Epithelial cell of proximal tubule (primary cell): ENCODE measurements at places on chromosomes 7 and 10. TPM values are rescaled to one million over a fixed set of nuclear protein-coding genes. Genes with fewer than 3 reads are reported as not detected.

- no peak for DNase-seq
Observed at GRCh38 chr7:1859266-1860035, 189.4 kb downstream of the ELFN1 start.

DNA sequence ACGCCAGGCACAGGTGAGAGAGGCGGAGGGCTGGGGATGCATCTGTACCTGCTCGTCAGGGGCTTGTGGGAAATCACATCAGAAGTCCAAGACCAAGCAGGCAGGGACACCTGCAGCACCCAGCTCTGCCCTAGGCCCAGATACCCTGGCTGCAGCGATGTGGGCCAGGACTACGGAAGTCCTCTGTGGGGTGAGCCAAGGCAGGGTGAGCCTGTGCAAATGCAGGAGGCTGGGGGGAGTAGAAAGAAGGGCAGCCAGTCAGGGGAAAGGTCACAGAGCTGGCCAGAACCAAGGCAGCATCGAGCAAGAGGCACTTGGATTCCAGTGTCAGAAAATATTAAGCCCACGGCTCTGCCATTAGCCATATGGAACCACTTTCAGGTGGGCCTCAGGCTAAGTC, 85.2 kb downstream of the TNS3 start:
- DNase-seq, result no peak

The FEZF1 gene
- total RNA-seq, result not detected in 2 replicates

DNA sequence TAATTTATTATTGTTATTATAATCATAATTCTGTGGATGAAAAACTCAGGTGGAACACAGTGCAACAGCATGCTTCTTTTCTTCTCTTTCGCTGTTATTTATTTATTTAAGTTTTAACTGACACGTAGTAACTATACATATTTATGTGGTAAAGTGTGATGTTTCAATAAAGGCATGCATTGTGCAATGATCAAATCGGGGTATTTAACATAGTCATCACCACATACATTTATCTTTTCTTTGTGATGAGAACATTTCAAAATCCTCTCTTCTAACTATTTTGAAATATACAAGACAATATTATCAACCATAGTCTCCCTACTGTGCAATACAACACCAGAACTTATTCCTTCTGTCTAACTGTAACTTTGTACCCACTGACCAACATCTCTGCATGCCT, 152.5 kb upstream of the LYZL1 start:
- no peak for DNase-seq

The ZFAND4 gene
- 5.0 and 9.5 TPM in 2 replicates for total RNA-seq

- DNase-seq, result no peak
Observed at GRCh38 chr7:83739527-83739926, 90.6 kb upstream of the SEMA3E start.

The C10orf90 gene
- total RNA-seq, result not detected in 2 replicates

The DOCK1 gene
- 24.3 and 31.9 TPM in 2 replicates for total RNA-seq

DNA sequence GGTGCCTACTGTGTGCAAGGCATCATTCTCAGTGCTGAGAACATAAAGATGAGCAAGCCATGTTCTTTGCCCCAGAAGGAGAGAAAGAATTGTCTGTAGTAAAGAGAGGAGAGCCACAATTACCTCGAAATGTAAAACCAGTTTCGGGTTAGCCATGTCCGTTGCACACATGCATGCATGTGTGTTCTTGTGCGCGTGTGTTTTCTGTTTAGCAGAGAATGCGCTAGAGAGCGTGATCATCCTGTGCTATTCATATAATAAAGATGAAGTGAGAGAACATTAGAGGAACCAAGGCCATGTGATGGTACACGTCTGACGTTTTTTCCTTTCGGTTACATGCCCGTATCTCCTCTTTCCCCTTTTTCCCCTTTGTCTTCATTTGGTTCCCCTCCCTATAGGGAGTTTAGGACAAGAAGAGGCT, 158.2 kb downstream of the CELF2 start:
- DNase-seq, result no peak

The XRCC2 gene
- 5.4 and 10.3 TPM in 2 replicates for total RNA-seq

DNA sequence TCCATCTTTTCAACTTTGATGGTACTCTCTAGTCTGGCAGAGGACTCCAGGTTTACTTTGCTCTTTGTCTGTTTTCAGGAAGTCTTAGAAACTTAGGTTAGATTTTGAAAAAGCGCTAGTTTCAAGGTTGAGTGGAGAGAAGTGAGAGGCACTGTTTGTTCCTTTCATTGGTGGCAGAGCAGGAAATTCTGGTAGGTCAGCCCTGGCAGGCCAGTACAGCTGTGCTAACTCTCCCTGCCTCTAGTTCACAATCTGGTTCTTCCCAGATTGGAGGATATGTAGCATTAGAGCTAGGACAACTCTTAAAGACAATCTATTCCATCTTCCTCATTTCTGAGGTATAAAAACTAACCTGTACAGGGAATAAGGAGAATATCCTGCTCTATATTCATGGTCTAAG, 160.9 kb upstream of the FZD1 start:
- no peak for DNase-seq

The TWNK gene
- total RNA-seq, result 5.2 and 9.7 TPM in 2 replicates

The NXPH1 gene
- total RNA-seq, result not detected in 2 replicates

- DNase-seq, result no peak
Observed at GRCh38 chr7:101705331-101705730, 76.2 kb upstream of the MYL10 start.

GRCh38 chr10:103932971-103933370, 15.0 kb upstream of the STN1 start:
- DNase-seq, result no peak

- no peak for DNase-seq
Observed at GRCh38 chr7:131331806-131332205, 4.1 kb downstream of the MKLN1 start.

The SPDYE8 gene
- total RNA-seq, result not detected in 2 replicates

DNA sequence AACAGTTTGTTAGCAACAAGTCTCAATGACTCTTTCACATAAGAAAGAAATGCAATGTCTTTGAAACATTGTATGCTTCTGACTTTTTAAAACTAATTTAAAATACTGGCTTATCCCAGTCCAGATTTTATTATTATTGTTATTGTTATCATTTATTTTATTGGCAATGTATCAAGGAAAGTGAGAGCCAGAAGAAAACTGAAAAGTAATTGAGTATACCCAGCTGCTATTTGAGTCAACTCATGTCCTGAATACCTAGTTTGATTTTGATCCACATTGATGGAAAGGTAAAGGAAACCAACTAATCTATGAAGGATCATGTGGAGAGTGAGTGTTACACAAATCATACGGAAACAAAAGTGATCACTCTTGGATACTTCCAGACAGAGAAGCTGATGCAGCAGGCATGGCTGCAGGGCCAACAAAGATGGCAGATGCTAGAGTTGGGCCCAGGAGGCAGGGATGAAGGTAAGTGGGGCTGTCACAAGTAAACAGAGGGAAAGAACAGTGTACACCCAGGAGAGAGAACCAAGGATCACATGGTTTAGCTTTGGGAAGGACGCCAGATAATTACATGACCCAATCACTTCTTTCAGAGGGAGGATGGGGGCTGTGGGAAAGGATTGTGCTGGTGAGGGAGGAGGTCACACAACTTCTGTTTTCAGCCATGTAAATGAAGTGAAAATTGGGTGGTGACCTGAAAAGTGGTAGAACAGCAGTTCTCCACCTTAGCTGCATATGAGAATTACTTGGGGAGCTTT, 179.2 kb upstream of the NAMPT start:
- DNase-seq, result no peak

- no peak for DNase-seq
Observed at GRCh38 chr7:115097175-115097671, 175.3 kb downstream of the MDFIC start.

GRCh38 chr7:86784765-86785164, 141.1 kb downstream of the GRM3 start:
- no peak for DNase-seq

The SPAM1 gene
- not detected in 2 replicates for total RNA-seq
